ENCODE measurements at places on chromosomes 5 and 9.
A peak's percentile ranks its signal among the peaks of the same experiment; 100 is the strongest.

GRCh38 chr9:71223953-71224538 lies 102.6 kb upstream of the TRPM3 start:
- no peak for DNase-seq

GRCh38 chr5:133387621-133388020 lies 224.7 kb downstream of the FSTL4 start:
- DNase-seq = no peak

GRCh38 chr5:55638455-55638854 lies 73.7 kb downstream of the SLC38A9 start:
- DNase-seq = no peak

GRCh38 chr5:2334719-2335118 lies 416.8 kb downstream of the IRX2 start:
- no peak for DNase-seq

DNA sequence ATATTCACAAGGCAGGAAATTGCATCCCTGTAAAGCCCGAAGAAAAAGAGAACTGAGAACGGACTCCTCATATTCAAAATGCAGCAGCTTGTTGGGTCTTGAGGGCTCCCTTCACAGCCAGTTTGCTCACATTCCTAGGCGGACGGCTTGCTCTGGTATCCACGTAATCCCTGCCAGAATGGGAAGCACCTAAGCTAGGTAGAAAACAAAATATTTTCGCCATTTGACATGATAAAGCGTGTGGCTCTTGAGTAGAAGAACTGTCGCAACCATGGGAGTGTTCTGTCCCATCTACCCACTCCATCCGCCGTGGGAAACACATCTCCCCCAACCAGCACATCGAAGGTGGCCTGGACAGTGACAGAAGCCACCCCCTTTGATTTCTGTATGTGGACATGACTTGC lies 183.1 kb downstream of the GAS1 start:
- DNase-seq = no peak

DNA sequence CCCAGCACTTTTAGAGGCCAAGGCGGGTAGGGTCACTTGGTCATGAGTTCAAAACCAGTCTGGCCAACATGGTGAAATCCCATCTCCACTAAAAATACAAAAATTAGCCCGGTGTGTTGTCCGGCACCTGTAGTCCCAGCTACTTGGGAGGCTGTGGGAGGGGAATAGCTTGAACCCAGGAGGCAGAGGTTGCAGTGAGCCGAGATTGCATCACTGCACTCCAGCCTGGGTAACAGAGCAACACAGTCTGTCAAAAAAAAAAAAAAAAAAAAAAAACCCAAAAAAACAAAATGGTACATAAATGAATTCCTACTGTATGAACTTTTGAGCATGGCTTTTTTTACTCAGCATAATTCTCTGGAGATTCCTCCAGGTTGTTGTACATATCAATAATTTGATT lies 37.6 kb upstream of the PCAT7 start:
- no peak for DNase-seq

DNA sequence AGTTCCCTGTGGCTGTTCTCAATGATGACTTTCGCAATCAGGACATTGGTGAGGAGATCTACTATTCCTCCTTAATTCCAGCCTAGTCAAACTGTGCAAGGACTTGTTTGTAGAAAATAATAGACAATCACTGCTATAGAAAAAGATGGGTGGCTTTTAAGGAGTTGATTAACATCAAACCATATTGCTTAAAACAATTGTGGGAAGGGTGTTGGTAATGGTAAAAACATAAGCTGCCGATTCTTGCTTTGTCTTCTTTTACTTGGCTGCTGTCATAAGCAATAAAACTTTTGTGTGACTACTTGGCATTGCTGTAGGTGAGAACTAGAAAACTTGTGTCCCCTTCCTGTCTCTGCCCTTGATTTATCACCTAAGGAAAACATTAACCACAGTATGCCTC lies 561.2 kb upstream of the SEMA6A start:
- no peak for DNase-seq

GRCh38 chr9:109478051-109478563 lies 20.0 kb downstream of the PTPN3 start:
- no peak for DNase-seq

GRCh38 chr9:4938496-4938895 lies 46.6 kb upstream of the JAK2 start:
- DNase-seq = no peak

DNA sequence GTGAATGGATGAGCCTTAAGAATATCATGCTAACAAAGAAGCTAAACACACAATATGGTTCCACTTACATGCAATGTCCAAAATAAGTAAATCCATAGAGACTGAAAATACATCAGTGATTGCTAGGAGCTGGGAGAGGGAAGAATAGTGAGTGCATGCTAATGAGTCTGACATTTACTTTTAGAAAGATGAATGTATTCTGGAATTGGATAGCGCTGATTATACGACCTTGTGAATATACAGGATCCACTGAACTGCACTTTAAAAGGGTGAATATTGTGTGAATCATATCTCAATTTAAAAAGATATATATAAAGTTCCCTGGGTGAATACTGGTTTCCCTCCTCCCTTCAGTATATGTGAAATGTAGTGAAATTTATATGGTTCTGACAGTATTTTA lies 46.2 kb downstream of the LOX start:
- no peak for DNase-seq

- DNase-seq = no peak
Observed at GRCh38 chr5:173720286-173720952, 104.0 kb upstream of the BOD1 start.

GRCh38 chr5:178435321-178436238 lies 154.6 kb downstream of the COL23A1 start:
- DNase-seq = no peak

DNA sequence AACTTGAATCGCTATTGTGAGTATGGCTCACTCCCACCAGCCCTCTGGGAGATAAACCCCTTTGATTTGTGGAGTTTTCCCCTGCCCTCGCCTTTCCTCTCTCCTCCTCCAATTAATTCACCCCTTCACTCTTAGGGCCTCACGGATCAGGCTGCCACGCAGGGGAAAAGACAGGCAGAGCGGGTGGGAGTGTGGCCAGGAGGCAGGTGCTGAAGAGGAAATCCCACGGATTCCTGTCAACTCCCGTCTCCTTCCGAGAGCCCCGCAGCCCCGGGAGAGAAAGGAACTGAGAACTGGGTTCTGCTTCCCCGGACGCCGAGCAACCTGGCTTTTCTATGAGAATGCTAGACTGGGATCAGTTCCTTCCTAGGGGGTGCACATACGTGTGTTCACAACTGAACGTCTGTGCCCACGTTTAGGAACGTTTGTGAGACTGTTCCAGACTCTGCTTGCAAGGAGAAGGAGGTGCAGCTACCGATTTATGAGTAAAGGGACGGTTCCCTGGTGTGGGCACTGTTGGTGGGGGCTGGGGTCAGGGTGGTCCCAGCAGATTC lies 314.5 kb upstream of the TLE4 start:
- no peak for DNase-seq

- peak; percentile 13 for DNase-seq
Observed at GRCh38 chr5:90264689-90265544, 144.6 kb downstream of the CETN3 start.

GRCh38 chr9:111877420-111877819 lies 19.2 kb upstream of the UGCG start:
- DNase-seq = no peak

- no peak for DNase-seq
Observed at GRCh38 chr9:120441426-120442307, 138.3 kb downstream of the CDK5RAP2 start.

GRCh38 chr5:172834415-172835289 lies 601 bp downstream of the ERGIC1 start:
- DNase-seq = no peak

GRCh38 chr5:93674138-93674537 lies 67.3 kb downstream of the POU5F2 start:
- no peak for DNase-seq

- no peak for DNase-seq
Observed at GRCh38 chr9:128979111-128979510, 31.6 kb downstream of the NUP188 start.

DNA sequence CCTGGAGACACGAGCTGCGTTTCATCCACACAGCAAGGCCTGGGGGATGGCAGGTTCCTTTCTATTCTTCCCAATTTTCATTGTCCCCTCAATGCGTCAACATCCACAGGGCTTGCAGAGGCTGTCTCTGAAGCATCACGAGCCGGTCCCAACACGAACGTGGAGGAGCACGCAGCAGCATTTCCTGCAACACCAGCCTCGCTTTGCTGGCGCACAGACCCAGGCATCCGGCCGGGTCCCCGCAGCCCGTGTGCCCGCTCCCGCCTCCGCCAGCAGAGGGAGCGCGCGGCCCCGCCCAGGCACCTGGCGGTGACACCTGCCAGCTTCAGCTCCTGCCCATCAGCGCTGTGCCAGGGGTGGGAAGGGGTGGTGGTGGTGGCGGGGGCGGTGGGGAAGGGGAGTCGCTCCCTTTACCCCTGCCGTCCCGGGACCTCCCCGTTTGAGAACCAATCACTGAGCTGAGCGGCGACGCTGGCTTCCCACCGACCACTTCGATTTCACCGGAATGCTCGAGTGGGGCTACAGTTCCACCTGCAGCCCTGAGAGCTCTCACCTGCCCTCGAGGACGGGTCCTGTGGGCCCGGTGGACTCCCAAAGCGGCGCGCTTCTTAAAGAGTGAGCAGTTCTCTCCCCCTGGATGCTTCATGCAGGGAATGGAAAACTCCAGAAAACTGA lies 464.5 kb downstream of the ICE1 start:
- DNase-seq = no peak

DNA sequence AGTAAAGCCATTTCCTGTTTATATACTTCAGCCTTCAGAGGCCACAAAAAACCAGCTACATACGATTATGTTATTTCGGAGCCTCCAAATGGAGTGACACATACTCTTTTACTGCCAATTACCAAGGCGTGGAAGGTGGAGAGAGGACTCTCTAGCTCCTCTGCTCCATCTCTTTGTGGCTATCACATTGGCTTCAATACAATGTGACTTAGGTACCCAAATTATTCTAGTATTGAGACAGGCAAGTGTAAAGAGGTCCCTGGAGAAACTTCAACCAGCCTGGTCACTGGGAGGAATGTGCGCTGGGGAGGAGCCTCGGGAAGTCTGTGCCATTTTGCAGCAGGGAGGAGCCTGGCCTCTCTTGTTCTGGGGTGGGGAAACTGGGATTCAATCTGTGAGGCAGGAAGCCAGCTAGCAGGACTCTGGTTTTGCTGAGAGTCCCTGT lies 85.8 kb upstream of the TAS2R1 start:
- DNase-seq = no peak

- no peak for DNase-seq
Observed at GRCh38 chr9:101639311-101639710, 44.5 kb upstream of the PPP3R2 start.

- no peak for DNase-seq
Observed at GRCh38 chr9:73131461-73131860, 20.2 kb upstream of the ANXA1 start.

DNA sequence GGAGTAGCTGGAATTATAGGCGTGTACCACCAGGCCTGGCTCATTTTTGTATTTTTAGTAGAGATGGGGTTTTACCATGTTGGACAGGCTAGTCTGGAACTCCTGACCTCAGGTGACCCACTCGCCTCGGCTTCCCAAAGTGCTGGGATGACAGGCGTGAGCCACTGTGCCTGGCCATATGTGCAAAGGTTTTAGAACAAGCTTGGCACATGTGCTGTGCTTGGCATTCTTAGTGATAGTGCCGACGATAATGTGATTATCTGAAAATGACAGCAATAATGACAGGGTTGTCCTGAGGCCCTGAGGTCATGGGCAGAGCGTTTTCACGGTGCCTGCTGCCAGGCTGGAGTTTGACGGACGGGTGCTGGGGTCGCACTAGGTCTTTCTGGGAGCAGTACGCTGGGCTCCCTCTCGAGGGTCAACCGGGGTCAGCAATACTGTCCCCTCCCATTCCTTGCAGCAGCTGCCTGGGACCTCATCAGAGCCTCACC lies 42.6 kb downstream of the HMCN2 start:
- no peak for DNase-seq

GRCh38 chr9:130858739-130859705 lies 24.0 kb downstream of the ABL1 start:
- DNase-seq = no peak

DNA sequence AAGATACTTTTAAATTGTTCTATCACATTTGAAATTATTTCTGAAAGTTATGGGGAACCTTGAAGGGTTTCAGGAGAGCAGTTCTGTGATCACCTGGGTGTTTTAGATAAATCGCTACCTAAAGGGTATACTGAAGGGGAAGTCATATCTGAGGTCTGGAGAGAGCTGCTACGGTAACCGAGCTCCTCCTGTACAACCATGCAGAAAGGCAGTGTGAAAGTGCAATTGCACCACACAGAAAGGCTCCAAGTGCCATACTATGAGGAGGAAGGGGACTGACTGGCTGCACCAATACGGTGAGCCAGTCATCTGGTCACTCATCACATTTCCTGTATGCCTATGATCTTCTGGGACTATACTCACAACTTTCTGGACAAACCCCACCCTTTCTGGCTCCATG lies 241.4 kb upstream of the SLC24A2 start:
- DNase-seq = no peak

DNA sequence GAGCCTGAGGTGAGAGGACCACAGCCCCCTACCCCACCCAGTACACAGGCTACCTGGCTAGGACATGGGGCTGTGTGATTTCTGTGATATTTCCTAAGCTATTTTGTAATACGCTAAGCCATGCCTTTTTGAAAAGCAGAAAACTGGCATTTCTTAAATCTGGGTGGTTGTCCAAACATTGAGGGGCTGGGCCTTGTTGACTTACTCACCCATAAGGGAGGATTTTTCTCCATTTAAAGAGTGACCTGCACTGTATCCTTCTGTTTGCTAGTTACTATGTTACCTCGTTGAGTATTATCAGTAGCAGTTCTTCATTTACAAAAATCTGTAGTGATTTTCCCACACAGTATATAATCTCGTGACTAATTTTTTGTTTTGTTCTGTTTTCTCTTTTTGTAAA lies 117.5 kb upstream of the OTULINL start:
- no peak for DNase-seq

- no peak for DNase-seq
Observed at GRCh38 chr5:151739395-151739794, 19.0 kb downstream of the ATOX1 start.

DNA sequence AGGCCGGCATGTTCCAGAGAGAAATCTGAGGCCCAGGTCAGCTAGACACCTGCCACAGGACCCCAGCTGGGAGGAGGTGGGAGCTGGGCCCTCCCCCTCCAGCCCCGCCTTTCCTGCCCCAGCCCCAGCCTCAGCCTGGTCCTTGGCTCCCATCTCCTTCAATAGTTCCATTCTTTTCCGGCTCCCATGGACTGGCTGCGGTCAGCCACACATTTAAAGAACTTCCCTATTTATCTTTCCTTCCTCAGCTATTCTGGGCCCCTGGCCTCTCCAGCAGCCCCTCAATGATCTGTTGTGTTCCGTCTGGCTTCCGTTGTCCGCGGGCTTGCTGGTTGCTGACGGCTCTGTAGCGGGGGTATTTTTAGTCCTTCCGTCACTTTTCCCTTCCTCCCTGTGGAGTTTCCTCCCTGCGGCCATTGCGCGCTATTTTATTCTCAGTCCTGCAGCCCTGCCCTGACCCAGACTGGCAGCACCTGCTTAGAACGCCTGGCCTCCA lies 73.8 kb downstream of the AMBP start:
- no peak for DNase-seq
